A549 (cell line): ENCODE measurements at places on chromosomes 3 and 15.

DNA sequence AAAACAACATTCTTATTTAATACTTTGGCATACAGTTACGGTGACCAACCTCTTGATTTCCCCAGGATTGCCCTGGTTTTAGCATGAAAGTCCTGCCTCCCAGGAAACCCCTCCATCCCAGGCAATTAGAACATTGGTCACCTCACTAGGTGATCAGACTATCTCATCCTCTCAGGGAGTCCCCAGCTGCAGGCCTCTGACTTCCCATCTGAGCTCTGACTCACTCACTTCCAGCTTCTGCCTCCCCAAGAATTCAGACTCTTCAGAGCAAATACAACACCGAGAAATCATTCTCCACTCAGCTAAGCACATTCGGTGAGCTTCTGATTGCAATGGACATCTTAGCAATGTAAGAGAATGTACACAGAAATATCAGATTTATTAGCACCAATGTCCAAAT is 92.4 kb upstream of the HES1 start:
- DNase-seq: no peak

GRCh38 chr3:130711565-130712324 is 34.9 kb downstream of the PIK3R4 start:
- no peak for DNase-seq

DNA sequence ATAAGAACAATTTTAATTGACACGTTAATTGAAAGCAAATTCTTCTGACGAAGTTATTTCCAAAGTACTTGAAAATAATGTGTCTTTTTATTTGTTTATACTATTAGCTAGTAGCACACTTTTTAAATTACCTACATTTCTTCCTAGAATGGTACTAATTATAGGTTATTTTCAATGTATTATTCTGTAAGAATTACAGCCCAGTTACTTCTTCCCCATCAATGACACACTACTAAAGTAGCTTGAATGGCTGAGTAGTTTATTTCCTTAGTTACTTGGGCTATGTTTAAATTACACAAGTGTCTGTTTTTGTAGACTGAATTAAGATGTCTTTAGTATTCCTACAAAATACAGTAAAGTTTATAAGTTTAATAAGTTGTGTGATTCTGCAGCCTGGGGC is 217.6 kb upstream of the IL12A start:
- DNase-seq: no peak

DNA sequence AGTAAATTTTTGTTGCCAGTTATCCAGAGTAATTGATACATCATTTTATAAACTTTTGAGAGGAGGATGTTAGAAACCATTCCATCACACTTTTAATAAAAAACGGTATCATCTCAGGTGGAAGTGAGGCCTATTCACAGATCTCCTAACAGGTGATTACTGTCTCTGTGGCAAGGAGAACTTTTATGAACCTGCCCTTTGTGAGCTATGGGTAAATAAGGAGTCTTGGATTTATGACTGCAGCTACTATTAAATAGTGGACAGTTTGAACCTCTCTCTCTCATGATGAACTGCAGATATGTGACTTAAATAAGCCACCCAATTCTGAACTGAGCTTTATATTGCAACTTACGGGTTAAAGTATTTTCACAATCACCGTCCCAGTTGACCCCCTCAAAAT is 45.7 kb downstream of the ZFAND6 start:
- DNase-seq: no peak
